Fibroblast of lung (primary cell): ENCODE measurements at places on chromosomes 16 and 17.

DNA sequence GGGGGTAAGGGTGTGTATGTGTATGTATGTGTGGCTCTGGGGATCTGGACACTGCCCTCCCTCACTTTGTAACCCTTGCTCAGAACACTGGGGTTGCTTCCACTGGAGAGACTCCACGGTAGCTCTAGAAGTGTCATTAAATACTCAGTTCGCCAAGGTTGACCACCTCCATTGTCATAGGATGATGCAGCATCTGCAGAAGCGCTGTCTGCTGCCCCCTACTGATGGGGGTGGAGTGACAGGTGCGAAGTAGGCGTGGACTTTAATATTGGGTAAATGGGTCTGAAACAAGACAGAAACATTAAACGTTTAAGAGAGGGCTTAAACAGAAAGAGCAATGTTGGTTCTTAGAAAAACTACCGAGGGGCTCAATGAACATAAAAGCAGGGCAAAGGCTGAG is 35.5 kb upstream of the STAC2 start:
- DNase-seq, result no peak

DNA sequence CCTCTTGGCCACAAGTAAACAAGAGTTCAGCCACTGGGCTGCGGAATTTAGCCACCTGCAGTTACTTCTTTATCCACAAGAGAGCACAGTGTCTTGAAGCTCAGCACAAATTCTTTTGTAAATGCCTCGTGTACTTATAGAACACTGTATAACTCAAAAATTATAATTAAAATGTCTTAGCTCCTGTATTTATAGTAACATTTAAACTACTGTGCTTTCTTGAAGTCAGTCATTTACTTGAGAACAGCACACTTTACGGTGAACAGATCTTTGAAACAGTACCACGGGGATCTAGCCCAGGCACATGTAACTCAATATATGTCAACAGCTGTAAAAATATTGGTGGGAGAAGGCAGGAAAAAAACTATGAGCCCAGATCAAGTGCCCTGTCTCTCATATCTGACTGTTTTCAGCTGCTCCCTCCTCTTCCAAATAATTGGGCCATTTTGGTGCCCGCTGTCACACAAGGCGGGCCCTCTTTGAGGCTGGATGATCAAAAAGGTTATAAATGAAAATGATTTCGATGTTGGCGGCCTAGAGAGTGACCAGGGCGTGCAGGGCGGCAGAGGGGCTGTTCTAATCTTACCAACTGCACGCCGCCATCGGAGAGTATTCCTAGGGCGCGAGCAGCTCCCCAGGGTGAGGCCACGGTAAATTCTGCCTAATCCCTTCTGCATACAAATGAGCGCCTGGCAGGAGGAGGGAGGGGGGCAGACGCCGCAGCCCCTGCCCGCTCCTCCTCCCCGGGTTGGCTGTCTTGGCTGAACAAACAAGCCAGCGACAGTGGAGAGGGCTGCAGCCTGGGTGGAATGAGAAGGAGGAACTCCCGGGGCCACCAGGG is 183.2 kb downstream of the C16orf78 start:
- peak; percentile 54 for DNase-seq

- no peak for DNase-seq
These were observed 360.4 kb downstream of the SEC14L1 start for GRCh38 chr17:77501101-77501566.

DNA sequence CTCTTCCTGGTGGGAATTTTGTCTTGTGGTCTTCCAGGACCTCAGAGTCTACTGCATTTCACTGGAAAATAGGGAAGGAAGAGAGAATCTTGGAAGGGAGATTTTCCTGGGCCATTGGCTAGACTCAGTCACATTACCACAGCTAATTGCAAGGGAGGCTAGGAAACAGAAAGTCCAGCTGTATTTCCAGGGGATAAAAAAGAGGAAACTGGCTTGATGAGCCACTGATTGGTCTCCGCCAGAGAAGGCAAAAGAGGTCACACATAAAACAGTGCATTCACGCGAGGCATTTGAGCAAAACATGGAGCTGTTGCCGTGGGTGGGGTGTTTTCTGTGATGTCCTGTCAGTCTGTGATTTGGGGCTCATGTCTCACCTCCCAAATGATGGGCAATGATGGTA is 345.3 kb downstream of the FOXL1 start:
- DNase-seq, result no peak

GRCh38 chr17:6523330-6523729 is 33.0 kb downstream of the PITPNM3 start:
- DNase-seq, result peak; percentile 49

DNA sequence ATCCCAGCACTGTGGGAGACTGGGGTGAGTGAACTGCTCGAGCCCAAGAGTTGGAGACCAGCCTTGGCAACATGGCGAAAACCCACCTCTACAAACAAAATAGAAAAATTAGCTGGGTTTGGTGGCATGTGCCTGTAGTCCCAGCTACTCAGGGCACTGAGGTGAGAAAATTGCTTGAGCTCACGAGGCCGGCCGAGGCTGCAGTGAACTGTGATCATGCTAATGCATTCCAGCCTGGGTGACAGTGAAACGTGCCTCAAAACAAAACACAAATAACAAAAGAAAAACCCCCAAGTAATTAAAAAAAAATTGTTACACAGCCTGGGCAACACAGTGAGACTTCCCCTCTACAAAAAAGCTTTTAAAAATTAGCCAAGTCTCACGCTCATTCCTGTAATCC is 5.0 kb downstream of the CCDC47 start:
- no peak for DNase-seq

DNA sequence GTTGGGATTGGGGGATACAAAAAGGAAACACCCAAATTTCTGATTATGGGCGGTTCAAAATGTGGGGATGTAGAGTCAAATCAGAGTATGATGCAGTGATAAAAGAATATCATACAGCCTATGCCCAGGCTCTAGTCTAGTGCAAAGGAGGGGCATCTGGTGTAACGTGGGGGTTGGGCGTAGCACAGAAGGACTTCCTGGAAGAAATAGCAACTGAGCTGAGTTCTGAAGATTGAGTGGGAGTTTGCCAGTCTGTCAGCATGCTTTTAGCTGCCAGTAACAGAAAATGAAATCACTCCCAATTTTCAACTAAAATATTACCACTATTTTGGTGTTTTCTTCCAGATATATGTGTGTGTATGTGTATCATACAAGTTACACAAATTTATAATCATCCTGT is 196.9 kb downstream of the SPECC1 start:
- no peak for DNase-seq

GRCh38 chr16:66905633-66906539 is 12.8 kb downstream of the CDH16 start:
- DNase-seq, result no peak

- DNase-seq, result peak; percentile 15
These were observed 477.1 kb downstream of the TOX3 start for GRCh38 chr16:52069866-52070265.

DNA sequence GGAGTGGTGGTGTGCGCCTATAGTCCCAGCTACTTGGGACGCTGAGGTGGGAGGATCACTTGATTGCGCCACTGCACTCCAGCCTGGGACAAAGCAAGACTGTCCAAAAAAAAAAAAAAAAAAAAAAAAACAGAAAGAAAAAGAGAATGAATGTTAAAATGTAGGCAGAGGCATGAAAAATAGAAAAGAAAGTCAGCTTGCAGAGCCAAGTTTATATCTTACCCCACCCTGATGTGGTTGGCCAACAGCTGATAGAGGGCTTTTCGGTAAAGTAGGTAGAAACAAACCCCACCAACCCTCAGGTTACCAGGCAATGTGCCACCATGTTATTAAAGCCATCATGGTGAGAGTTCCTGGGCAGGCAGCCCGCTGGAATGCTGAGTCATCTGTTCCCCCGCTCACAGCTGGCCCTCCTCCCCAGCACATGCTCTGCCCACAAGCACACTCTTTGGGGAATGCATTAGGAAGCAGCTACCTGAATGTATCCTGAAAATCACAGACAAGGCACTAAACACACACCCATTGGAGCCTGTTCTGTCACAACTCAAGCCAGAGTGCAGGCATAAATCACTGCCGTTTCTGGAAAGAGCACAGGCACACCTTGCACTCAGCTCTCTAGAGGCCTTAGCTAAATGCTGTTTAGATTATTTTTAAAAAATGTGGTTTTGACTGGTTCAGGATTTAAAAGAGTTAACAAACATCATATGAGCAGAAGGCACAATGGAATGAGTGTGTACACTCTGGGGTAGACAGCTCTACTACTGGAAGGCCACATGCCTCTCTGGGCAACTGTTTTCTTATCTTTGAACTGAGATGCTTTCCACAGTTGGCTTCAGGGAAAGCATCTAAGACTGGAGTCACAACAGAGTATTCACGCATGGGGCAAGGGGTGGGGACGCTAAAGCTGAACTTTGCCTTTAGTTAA is 128.5 kb downstream of the PARN start:
- DNase-seq, result peak; percentile 95

- no peak for DNase-seq
These were observed 26.6 kb upstream of the OR1F1 start for GRCh38 chr16:3161235-3162018.

DNA sequence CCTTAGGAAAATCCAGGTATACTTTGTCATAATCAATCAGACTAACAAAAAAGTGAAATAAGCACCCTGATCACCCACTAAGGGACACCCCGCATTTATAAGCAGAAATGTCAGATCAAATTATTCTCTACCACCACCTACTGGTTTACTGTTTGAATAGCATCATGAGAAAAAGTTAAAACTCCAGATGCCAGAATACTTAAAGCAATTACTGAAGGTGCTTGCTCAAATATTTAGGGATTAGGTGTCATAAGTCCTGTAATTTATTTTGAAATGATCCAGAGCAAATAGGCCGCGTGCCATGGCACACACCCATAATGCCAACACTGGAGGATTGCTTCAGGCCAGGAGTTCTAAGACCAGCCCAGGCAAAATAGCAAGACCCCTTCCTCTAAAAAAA is 2.3 kb downstream of the TOP2A start:
- DNase-seq, result peak; percentile 31

DNA sequence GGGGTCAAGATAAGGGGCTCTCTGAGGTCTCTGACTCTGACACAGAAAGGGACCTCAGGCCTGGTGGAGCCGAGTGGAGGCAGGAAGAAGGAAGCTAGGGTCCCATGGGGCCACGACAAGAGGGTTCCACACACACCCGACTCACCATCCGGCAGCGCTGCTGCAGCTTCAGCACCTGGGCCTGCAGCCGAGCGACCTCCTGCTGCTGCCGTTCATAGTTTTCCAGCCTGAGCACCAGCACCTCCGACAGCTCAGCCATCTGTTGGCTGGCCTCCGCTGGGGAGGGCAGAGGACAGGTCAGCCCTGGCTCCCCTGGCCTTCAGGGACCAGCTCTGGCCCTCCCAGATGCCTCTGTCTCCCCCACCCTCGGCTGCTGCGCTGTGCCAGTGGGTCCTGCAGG is 6.4 kb downstream of the HAP1 start:
- no peak for DNase-seq

GRCh38 chr16:48536614-48537200 is 73.3 kb downstream of the N4BP1 start:
- DNase-seq, result no peak

GRCh38 chr17:1951920-1952319 is 73.2 kb downstream of the RTN4RL1 start:
- DNase-seq, result no peak

DNA sequence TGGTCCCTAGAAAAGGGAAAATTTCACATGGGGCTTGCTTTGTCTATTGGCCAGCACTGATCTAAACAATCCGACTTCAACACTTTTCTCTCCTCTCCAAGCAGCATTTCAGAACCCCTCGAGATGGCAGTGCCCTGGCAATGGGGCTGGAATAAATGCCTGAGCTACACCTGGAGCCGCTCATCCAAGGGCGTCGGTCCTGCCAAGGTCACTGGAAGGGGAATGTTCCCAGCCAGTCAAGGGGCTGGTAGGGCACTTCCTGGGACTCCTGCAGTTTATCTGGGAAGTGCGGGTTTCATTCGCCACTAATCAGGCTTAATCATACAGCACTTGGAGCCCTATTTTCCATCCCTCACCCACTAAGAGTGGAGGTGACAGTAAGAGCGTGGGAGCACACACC is 17.1 kb downstream of the MEAK7 start:
- no peak for DNase-seq

DNA sequence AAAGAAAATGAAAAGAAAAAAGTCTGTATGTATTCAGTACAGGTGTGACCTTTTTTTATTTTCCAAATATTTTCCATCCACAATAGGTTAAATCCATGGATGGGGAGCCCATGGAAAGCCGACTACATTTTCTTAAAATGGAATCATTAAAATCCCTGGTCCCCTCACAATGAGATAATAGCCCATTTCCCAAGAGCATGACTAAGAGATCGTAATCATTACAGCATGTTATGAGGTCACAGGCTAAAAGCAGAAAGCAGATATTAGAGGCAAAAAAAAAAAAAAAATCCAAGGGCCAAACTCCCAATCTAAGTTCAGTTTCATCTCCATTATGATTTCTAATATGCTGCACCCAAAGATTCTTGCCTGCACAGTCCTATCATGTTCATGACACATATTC is 44.7 kb downstream of the CYTH1 start:
- DNase-seq, result peak; percentile 84

GRCh38 chr16:15894571-15895374 is 6.4 kb upstream of the CEP20 start:
- no peak for DNase-seq

GRCh38 chr17:65556014-65556909 is 5.2 kb downstream of the AXIN2 start:
- peak; percentile 70 for DNase-seq

DNA sequence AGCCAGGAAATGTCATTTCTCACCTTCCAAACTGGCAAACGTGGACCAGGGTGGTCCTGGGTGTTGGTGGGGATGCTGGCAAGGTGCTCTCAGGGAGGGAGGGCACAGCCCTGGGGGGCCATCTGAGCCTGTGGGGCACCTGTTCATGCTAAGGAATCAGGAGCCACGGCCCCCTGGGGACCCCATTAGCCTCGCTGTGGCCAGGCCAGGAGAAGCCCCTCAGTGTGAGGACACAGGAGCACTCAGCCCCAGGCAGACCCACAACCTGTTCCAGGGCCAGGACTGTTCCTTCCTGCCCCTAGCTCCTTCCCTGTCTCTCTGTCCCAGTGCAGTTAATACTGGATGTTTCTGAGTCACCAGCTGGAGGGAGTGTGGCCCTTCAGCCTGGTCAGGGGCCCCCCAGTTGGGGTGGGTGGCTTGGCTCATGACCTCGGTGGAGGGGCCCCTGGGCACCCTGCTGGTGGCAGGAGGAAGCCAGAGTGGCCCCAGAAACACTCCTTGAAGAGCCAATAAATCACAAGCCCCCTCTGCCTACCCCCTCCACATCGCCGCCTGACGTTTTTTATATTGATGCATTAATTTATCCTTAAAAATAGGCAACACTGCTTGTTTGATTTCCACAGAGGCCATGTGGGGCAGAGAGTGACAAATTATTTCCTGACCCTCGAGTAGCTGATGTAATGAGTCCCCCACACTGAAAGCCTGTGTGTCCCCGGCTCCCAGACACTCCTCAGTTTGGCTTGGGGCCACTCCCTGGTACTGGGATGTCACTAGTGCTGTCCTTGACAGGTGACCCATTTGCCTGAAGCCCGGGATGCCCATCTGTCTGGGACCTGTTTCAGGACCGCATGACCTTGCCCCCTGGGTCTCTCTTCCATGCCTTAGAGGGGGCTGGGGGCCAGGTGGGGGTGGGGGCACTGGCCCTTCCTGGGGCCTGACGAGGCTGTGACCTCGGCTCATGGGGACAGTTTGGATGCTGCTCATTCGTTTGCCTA is 22.3 kb downstream of the ACTG1 start:
- DNase-seq, result no peak

- no peak for DNase-seq
These were observed 1.3 kb upstream of the CPSF4L start for GRCh38 chr17:73262676-73263642.
